GM12865 (cell line): ENCODE measurements at places on chromosomes 5 and 9.
A peak's percentile ranks its signal among the peaks of the same experiment; 100 is the strongest.

GRCh38 chr5:67085616-67086015, 111.0 kb downstream of the CD180 start:
- no peak for DNase-seq

DNA sequence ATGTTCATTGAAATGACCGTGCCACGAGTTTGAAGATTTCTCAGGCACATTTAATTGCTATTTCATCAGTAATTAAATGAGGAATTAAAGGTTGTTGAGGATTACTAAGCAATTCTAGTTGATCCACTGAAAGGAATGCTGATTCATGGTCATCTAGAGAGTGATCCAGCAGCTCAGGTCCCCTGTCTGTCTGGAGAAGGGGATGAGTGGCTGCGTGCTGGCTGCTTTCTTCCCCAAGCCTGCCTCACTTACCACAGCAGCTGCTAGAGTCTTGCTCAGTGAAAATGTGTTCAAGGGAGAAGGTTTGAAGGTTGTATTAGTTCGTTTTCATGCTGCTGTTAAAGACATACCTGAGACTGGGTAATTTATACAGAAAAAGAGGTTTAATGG, 7.8 kb upstream of the TGFBI start:
- DNase-seq, result no peak

DNA sequence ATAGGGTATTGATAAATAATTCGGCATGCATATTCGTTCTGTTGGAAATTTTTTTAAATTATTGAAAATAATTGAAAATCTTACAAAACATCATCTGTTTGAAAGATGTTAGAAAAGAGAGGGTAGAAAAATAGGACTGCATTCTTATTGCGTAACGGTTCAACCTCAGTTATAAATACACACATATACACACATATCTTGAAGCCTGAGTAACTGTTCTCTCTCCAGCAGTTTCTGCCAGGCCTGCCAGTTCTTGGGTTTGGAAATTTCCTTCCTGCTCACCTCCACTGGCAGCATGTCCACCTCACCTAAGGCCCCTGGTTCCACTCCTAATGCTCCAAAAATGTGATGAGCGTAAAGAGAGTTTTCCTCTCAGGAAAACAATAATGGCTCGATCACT, 9.1 kb downstream of the SPATA31E1 start:
- DNase-seq, result no peak

- no peak for DNase-seq
These were observed 38.4 kb downstream of the NACC2 start for GRCh38 chr9:136056546-136057235.

- DNase-seq, result peak; percentile 64
These were observed 165.5 kb upstream of the NFIL3 start for GRCh38 chr9:91589101-91589553.

DNA sequence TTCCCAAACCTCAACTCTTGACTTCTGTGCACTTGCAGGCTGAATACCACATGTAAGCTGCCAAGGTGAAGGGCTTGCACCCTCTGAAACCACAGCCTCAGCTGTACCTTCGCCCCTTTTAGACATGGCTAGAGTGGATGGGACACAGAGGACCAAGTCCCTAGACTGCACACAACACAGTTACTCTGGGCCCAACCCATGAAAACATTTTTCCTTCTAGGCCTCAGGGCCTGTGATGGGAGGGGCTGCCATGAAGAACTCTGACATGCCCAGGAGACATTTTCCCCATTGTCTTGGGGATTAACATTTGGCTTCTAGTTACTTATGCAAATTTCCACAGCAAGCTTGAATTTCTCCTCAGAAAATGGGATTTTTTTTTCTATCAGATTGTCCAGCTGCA, 331.0 kb upstream of the RGMB start:
- no peak for DNase-seq
